NCI-H1930 (cell line): ENCODE measurements at places on chromosomes 5 and 9.

GRCh38 chr5:142356349-142356715 lies 31.5 kb upstream of the SPRY4 start:
- no peak for DNase-seq

GRCh38 chr5:137565450-137565849 lies 66.3 kb upstream of the SPOCK1 start:
- DNase-seq = no peak

DNA sequence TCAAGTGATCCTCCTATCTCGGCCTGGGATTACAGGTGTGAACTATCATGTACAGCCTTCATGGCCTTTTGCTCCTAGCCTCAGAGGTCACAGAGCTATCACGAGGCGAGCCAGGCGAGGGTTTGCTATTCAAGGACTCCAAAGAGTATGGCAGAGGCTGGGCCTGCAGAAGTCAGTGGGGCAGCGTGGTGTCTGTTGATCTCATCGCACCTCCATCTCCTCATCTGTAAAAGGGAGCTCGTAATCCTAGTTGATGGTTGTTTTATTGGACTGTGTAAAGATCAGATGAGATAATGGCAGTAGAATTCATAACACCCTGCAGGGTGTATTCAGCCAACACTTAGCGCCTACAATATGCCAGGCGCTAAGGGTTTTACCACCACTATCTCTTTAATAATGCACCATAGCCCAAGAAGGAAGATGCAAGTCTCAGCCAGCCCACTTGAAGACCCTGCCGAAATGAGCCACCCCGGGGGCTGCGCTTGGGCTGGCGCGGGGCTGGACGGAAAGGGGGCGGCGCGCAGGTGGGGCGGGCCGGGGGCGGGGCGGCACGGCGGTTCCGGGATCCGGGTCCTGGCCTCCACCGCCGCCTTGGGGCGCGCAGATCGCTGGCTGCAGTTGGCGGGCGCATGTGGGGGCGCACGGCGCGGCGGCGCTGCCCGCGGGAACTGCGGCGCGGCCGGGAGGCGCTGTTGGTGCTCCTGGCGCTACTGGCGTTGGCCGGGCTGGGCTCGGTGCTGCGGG lies at the start of gene GALNT12:
TSS of gene GALNT12 (plus strand) at position 601 of the 744 bp plus-strand sequence. CDS start at position 630, 29 bp downstream.
- DNase-seq = peak; percentile 72

DNA sequence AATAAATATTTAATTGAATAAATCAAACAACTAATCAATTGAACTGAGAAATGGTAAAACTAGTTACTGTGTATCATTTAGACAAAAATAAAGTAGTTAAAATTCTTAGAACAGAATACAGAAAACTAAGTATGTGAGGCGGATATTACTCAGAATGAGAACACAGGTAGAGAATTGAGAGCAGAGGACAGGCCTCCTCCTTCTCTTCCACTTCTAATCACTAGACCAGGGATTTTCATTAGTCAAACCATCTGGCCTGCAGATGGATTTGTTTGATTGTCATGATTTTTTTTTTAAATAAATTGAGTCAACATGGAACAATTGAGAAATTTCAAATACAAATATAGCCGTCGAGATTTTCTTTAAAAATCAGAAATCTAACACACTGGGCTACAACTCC lies 198.6 kb upstream of the HMHB1 start:
- no peak for DNase-seq

GRCh38 chr5:59833448-59833847 lies 60.1 kb downstream of the PDE4D start:
- no peak for DNase-seq

- no peak for DNase-seq
These were observed 423.3 kb downstream of the TLE1 start for GRCh38 chr9:81266086-81266485.
